ENCODE measurements at places on chromosomes 3 and 15. TPM values are rescaled to one million over a fixed set of nuclear protein-coding genes. Genes with fewer than 3 reads are reported as not detected.

The IL17RD gene
- total RNA-seq = 29.9 TPM

DNA sequence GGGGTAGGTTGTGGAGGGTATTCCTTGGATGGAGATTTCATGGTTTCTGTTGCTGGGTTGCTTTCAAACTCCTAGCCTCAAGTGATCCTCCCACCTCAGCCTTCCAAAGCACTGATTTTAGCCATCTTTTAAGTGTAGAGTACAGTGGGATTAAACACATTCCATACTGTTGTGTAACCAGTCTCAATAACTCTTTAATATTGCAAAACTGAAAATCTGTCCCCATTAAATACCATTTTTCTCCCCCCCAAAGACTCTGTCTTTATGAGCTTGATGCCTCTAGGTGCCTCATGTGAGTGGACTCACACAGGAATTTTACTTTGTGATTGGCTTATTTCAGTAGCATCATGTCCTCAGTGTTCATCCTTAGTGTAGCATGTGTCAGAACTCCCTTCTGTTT lies 74.7 kb upstream of the ATP10A start:
- no peaks in the 10 kb centered on the region for H3K36me3 ChIP-seq
- no peak overlapping the region for H3K4me3 ChIP-seq
- no peaks in the 10 kb centered on the region for H3K27me3 ChIP-seq
- no peak for DNase-seq
- H3K27ac ChIP-seq = no peak overlapping the region

DNA sequence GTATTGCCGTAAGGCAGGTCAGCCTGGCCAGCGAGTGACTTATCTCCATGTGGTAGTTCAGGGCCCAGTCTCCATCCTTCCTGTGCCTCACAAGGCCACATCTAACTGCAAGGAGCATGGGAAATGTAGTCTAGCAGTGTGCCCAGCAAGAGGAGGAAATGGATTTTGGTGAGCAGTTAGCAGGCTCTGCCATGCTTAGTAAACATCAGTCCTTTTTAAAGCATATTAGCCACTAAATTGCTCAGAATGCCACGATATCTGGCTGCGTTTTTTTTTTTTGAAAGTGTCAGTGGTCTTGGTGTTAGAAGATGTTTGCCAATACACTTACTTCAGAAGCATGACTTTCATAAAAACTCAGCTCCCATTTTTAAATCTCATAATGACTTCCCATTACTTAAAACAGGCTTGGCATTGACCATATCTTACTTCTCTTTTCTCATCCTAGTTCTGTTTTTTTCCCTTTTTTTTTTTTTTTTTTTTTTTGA lies 470.2 kb upstream of the TPRG1 start:
- no peaks in the 10 kb centered on the region for H3K4me1 ChIP-seq
- no peak overlapping the region for H3K4me3 ChIP-seq
- DNase-seq = no peak
- no peaks in the 10 kb centered on the region for H3K36me3 ChIP-seq

DNA sequence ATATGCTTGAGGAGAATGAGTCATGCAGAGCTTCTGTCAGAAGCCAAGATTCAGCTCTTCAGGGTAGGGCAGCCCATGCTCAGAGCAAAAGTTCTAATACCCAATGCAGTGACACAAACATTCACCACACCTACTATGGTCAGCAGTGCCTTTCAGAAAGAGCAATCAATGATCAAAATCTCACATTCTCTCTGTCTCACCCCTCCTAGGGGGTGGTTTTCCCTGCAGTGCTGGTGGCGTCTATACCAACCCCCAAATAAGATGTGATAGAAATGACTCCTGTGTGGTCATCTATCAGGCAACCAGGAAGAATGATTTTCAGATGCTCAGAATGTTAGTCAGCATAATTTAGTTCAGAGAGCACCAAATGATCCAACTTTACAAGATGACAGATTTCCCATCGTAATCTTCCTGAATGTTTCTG lies 385.3 kb downstream of the NTRK3 start:
- no peak for DNase-seq
- no peak overlapping the region for H3K27ac ChIP-seq
- H3K27me3 ChIP-seq = no peaks in the 10 kb centered on the region
- no peaks in the 10 kb centered on the region for H3K36me3 ChIP-seq
- no peaks in the 10 kb centered on the region for H3K4me1 ChIP-seq

DNA sequence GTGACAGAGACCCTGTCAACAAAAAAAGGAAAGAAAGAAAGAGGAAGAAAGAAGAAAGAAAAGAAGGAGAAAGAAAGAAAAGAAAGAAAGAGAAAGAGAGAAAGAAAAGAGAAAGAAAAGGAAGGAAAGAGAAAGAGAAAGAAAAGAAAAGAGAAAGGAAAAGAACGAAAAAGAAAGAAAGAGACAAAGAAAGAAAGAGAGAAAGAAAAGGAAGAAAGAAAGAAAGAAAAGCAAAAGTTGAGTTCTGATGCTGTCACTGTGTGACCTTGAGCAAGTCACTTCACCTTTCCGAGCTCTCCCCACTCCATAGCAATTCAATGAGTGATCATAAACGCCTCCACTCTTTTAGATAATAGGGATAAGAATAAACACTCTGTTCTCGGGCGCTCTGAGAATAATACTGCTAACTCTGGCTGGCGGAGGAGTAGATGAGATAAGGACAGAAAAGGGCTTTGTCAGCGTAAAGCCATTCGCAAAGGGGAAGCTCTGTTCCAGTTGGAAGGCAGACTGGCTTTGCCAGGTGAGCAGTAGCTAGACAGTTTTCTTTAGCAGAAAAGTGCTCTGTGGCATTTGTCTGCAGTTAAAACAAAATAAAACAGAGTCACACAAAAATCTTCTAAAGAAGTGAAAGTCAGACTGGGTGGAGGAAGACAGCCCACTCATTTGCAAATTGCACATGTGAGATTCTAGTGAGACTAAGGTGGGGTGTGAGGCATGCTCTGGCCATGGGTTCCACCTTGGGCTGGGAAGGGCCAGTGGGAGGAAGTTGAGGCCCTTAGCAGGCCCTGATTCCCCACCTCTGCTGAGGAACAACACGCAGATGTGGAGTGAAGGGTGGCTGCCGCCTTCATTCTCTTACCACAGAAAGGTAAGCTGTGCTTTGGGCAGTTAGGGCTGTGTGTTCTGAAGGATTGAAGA lies 9.6 kb upstream of the FLNB start:
- H3K36me3 ChIP-seq = no peaks in the 10 kb centered on the region
- no peak overlapping the region for H3K4me3 ChIP-seq
- H3K27ac ChIP-seq = peak overlapping the region; percentile 80
- H3K4me1 ChIP-seq = peaks cover 20% of the 10 kb centered on the region
- peak; percentile 87 for DNase-seq

The TGM5 gene
- total RNA-seq = 2.1 TPM

GRCh38 chr3:21509731-21510470 lies 241.1 kb downstream of the ZNF385D start:
- H3K27me3 ChIP-seq = no peaks in the 10 kb centered on the region
- H3K27ac ChIP-seq = no peak overlapping the region
- H3K4me3 ChIP-seq = no peak overlapping the region
- H3K4me1 ChIP-seq = no peaks in the 10 kb centered on the region

DNA sequence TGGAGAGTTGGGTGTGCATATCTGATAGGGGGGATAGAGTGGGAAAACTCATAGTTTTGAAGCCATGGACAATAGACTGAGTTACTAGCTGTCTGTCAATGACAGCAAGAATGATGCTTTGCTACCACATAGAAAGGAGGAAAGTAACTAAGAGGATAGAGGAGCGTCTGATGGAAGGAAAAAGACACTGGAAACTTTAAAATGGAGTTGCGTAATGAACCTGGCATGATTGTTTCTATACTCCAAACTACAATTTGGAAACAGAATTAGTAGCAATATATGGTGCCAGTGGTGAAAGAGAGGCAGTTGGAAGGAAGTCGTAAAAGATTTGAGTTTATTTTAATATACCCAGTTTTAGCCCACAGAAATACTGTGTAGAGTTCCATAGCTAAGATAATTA lies 163.6 kb downstream of the TUSC7 start:
- no peak overlapping the region for H3K4me3 ChIP-seq
- H3K27ac ChIP-seq = no peak overlapping the region
- H3K4me1 ChIP-seq = no peaks in the 10 kb centered on the region
- no peaks in the 10 kb centered on the region for H3K36me3 ChIP-seq
- no peaks in the 10 kb centered on the region for H3K27me3 ChIP-seq

The GAP43 gene
- 0.63 TPM for total RNA-seq

GRCh38 chr3:193253986-193254660 lies 13.1 kb downstream of the PLAAT1 start:
- no peaks in the 10 kb centered on the region for H3K27me3 ChIP-seq
- no peak overlapping the region for H3K4me3 ChIP-seq
- no peaks in the 10 kb centered on the region for H3K4me1 ChIP-seq
- no peak for DNase-seq
- H3K36me3 ChIP-seq = no peaks in the 10 kb centered on the region
- H3K27ac ChIP-seq = no peak overlapping the region

The DAPK2 gene
- total RNA-seq = 3.6 TPM

The GOLGA6L7 gene
- total RNA-seq = 13.6 TPM

- peak; percentile 66 for DNase-seq
- H3K36me3 ChIP-seq = no peaks in the 10 kb centered on the region
- no peak overlapping the region for H3K27ac ChIP-seq
Measured at GRCh38 chr3:161560008-161560637, 63.5 kb downstream of the OTOL1 start.

GRCh38 chr15:47246317-47246716 lies 471.0 kb upstream of the SEMA6D start:
- no peak overlapping the region for H3K27ac ChIP-seq
- no peak for DNase-seq
- H3K4me3 ChIP-seq = no peak overlapping the region
- no peaks in the 10 kb centered on the region for H3K36me3 ChIP-seq
- H3K27me3 ChIP-seq = no peaks in the 10 kb centered on the region

- peaks cover 8% of the 10 kb centered on the region for H3K4me1 ChIP-seq
- peak; percentile 45 for DNase-seq
- H3K36me3 ChIP-seq = no peaks in the 10 kb centered on the region
- peak overlapping the region; percentile 84 for H3K27ac ChIP-seq
- no peaks in the 10 kb centered on the region for H3K27me3 ChIP-seq
Measured at GRCh38 chr15:92714077-92714476, 58.5 kb upstream of the FAM174B start.

DNA sequence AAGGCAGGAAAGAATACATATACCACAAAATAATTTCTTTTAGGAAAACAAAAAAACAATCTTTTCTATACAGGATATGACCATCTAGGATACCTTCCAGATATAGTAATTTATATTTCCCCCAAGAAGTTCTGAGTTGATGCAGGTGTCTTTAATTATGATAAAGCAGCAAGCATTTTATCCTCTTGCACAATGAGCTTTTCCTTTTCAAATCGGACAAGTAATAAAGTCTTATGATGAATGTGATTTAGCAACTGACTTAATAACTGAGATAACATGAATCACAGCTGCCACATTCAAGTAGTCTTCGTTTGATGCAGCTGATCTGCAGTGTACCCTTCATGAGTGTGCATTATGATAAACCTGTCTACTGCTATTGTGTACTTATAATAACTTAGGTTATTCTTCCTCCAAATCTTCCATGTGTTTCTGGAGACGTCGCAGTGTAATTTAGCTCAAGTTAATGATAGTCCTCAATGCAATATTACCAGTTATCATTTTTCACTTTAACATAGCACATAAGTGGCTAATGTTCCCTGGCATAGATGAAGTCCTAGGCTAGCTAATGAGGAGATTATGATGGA lies 260.3 kb upstream of the MRPL3 start:
- no peaks in the 10 kb centered on the region for H3K36me3 ChIP-seq
- no peaks in the 10 kb centered on the region for H3K27me3 ChIP-seq
- no peak overlapping the region for H3K4me3 ChIP-seq
- DNase-seq = no peak
- no peak overlapping the region for H3K27ac ChIP-seq

The SMARCC1 gene
- total RNA-seq = 64.4 TPM

- no peak for DNase-seq
- no peaks in the 10 kb centered on the region for H3K27me3 ChIP-seq
- no peak overlapping the region for H3K27ac ChIP-seq
Measured at GRCh38 chr3:128067489-128067888, 15.3 kb downstream of the SEC61A1 start.

The PCOLCE2 gene
- 10.7 TPM for total RNA-seq

DNA sequence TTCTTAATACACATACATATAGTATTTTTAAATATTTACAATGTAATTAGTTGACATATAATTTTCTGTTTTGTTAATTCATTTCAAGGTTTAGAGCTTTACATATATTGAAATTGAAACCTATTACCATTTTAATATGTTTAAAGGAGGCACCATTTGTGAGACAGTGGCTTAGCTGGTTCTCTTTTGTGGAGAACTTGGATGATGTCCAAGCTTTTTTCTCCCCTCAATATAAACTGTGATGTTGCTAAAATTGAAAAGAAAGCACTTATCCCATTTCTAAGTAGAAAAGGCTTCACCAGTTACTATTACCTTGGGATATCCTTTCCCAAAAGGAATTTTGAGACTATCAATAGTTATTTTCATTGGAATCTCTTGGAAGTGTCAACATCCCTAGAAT lies 707.2 kb downstream of the NTRK3 start:
- H3K36me3 ChIP-seq = no peaks in the 10 kb centered on the region
- DNase-seq = no peak
- no peaks in the 10 kb centered on the region for H3K27me3 ChIP-seq
- no peaks in the 10 kb centered on the region for H3K4me1 ChIP-seq
- H3K27ac ChIP-seq = no peak overlapping the region

DNA sequence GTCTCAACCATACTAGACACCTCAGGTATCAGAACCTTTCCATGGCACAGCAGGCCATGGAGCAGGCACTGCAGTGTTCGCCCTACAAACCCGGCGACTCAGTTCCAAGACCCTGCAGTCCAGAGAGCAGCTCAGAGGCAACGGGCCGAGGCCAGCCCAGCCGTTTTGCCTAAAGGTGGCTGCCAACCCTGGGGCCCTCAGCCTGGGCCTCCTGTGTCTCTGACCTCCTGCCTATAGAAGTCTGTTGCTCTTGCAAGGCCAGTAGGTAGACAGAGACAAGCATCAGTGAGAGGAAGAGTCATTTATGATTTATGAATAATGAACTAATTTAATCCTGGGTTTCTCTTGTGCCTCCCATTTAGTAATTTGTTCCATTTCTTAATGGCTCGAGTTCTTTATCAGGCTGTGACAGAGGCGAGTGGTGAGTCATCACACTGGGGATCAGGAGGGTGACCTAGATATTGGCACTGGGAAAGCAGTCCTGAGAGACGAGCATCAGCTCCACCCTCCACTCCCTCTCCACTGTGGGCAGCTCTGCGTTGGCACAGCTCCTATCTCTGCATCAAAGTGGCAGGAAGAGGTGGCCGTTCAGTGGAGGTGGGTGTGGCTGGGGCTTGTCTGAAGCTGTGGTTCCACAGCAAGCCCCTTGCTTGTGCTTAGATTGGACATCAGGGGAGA lies 79.8 kb downstream of the ABHD5 start:
- H3K27me3 ChIP-seq = no peaks in the 10 kb centered on the region
- peak; percentile 79 for DNase-seq
- H3K27ac ChIP-seq = peak overlapping the region; percentile 54
- peaks cover 21% of the 10 kb centered on the region for H3K4me1 ChIP-seq
- no peaks in the 10 kb centered on the region for H3K36me3 ChIP-seq

DNA sequence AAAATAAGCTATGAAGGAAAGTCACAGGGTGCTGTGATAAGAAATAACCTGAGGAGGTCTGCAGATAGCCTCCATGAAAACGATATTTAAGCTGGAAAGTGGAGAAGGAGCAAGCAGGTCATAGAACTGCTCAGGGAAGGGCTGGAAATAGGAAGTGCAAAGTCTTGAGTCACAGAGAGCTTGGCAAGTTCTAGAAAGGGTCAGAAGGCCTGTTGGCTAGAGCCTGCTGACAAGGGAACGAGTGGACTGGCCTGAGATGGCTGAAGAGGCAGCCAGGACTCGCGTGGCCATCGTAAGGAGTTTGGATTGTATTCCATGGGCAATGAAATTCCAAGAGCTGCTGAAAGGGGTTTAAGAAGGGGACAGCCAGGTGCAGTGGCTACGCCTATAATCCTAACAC lies 64.7 kb upstream of the IL12A start:
- no peak for DNase-seq
- H3K27ac ChIP-seq = no peak overlapping the region
- H3K4me3 ChIP-seq = no peak overlapping the region
- H3K27me3 ChIP-seq = no peaks in the 10 kb centered on the region
- no peaks in the 10 kb centered on the region for H3K36me3 ChIP-seq
- no peaks in the 10 kb centered on the region for H3K4me1 ChIP-seq
